ENCODE measurements at places on chromosomes 13 and 19. TPM values are rescaled to one million over a fixed set of nuclear protein-coding genes. Genes with fewer than 3 reads are reported as not detected.

Gene ZNF221
- total RNA-seq, result 0.78 TPM

Gene LRRC25
- total RNA-seq, result 0.22 TPM

Gene ZNF583
- total RNA-seq, result 2.8 TPM

- no peak for DNase-seq
These were observed 584.3 kb upstream of the SLITRK6 start for GRCh38 chr13:86383561-86383960.

DNA sequence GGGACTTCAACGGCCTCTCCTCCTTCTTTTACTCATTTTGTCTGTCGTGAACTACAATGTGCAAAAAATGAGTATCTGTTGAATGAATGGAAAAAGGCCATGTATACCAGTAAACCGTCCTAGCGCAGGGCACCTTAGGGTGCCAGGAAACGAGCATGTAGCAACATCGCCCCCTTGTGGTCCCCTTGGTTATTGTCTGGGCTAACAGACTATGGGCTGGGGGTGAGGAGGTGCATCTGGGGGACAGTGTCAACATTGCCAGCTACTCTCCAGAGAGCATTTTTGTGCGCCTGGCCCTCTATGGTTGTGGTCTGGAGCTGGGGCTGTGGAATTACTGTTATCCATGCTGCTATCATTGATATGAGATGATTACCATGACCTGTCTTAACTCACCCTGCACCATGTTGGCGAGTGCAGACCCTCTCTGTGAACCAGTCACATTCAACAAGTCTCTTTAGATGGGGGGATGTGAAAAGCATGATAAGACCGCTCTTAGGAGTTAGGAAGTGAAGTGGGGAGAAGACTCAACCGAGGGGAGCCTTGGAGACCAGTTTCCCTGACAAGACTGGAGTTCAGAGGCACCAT is 22.8 kb upstream of the SIGLEC11 start:
- DNase-seq, result peak; percentile 83

GRCh38 chr19:12596485-12596884 is 14.1 kb downstream of the ZNF490 start:
- DNase-seq, result no peak

DNA sequence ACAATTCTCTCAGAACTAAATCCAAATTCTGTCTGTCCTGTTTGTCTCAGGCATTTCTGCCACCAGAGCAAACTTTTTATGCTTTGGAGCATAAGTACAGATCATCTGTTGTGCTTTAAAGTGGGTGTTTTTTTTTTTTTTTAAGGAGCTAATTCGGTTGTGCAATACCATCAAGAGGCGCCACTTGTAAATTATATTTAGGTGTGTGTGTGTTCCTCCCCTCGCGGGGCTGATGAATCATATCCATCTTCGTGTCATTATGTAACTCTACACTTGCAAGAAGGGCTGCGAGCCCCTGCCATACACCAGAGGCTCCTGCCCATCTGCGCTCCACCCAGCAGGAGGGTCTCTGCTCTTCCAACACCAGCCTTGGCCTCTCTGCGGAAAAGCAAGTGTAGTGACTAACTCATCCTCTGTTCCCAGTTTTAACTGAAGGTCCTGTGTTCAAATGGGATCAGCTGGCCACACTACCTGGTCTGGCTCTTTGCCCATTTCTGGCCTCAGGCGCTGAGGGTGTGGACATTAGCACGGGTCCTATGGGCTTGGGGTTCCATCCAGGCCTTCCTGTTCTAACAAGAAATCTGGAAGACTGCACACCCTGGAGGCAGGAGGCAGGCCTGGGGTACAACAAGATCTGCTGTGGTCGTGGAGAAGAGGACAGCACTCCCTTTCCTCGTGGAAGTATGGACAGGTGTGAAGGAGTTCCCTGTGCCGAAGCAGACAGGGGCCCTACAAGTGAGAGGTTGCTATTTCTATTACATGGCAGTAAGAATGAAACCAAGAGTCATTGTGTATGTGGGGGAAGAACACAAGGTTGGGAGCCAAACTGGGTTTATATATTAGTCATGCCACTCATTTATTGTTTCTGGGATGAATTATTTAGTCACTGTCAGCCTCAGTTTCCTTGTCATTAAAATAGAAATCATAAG is 96.1 kb upstream of the MBNL2 start:
- no peak for DNase-seq

GRCh38 chr13:110340812-110341444 is 33.8 kb downstream of the COL4A2 start:
- DNase-seq, result no peak

- no peak for DNase-seq
These were observed 62.9 kb downstream of the ZC3H13 start for GRCh38 chr13:45989607-45990006.

- no peak for DNase-seq
These were observed 161.6 kb upstream of the OBI1 start for GRCh38 chr13:78820541-78820940.

DNA sequence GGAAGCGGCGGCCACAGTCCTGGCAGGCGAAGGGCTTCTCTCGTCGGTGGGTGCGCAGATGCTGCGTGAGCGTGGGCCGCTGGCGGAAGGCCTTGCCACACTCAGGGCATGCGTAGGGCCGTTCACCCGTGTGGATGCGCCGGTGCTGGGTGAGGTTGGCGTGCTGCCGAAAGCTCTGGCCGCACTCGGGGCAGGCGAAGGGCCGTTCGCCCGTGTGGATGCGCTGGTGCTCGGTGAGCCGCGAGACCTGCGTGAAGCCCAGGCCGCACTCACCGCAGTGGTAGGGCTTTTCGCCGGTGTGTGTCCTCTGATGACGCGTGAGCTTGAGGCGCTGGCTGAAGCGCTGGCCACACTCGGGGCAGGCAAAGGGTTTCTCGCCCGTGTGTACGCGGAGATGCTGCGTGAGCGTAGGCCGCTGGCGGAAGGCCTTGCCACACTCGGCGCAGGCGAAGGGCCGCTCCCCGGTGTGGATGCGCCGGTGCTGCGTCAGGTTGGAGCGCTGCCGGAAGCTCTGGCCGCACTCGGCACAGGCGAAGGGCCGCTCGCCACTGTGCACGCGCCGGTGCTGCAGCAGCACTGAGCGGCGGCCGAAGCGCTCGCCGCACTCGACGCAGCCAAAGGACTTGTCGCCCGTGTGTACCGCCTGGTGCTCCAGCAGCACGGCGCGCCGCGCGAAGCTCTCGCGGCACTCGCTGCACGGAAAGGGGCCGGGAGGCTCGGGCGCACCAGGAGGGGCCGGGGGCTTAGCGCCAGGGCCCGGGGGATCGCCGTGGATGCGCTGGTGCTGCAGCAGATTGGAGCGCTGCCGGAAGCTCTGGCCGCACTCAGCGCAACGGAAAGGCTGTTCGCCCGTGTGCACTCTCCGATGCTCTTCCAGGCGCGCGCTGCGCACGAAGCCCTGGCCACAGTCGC is 4.0 kb upstream of the UBE2M start:
- DNase-seq, result no peak

GRCh38 chr19:41796901-41797300 is 514 bp downstream of the CEACAM3 start:
- DNase-seq, result no peak

- DNase-seq, result no peak
These were observed 8.9 kb downstream of the ZC3H4 start for GRCh38 chr19:47104680-47105079.

DNA sequence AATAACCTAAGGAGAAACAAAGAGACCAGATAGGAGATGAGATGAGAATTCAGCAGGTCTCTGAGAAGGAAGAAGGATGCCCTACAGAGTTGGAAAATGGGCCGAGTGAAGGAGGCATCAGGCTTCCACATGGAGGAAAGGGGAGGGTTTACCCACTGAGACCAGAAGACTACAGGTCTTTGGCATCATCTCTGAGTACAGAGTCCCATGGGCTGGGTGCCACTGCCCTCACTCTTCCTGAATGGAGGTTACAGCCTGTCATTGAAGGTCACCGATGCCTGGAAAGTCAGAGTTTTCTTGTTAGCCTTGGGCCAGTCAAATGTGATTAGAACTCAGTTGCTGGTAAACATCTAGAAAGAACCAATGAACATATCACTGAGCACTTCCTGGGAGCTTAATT is 9.9 kb downstream of the ZNF302 start:
- DNase-seq, result no peak

DNA sequence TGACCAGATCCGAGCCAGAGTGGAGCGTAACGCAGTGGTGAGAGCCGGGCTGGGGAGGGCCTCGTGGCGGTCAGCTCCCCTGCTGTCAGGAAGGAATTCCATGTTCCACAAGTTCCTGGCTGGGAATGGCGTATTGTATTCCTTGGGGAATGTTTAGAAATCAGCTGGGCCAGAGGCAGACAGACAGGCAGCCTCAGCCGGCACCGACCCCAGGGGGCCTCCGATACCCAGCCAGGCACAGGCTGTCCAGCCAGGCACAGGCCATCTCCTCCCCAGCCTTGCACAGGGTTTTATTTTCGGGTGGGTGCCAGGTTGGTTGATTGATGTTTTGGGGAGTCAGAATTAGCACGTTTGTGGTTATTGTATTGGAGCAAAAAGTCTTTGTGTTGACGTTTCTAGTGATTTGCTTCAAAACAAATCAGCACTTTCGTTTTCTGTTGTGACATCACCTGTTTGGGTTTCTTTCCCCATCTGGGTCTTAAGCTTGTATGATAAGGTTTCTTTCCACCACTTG is 126.6 kb upstream of the MCF2L start:
- no peak for DNase-seq

DNA sequence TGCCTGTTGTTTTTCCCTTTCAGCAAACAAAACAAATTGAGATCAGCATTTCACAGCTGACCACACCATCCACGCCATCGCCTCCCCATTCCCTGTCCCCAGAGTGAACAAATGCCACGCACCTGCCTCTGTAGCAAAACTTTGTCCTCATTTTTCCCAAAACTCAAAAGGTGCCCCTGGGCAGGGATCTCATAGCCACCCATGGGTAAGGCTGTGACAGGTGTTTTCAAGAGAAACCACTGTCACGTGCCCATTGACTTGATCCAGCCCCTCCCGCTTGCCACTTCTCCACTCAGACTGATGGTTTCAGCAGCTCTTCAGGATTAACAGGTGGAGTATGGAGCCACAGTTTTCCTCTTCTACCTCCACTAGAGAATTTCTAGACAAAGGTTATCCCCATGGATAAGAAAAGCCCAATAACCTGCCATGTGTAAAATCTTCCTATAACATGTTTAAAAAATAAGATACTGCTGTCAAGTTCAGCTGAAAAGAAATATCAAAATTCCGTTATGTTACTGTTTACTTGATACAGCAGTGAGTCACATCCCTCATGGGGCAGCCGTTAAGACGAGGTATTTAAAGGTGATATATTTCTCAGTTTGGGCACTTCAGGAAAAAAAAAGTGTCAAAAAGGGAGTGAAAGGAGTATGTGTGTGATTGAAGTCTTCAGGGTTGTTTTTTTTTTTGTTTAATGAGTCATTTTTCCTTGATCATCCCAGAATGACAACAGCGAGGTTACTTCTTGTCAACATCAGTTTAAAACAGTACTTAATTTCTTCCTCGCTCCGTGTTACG is 63.5 kb upstream of the GPR183 start:
- no peak for DNase-seq

All from K562 (cell line).